ENCODE measurements at places on chromosomes 1 and 21.

GRCh38 chr21:29678626-29679025 lies 261.2 kb downstream of the GRIK1 start:
- DNase-seq = no peak

GRCh38 chr1:205998457-205999241 lies 4.5 kb downstream of the RAB7B start:
- DNase-seq = no peak

DNA sequence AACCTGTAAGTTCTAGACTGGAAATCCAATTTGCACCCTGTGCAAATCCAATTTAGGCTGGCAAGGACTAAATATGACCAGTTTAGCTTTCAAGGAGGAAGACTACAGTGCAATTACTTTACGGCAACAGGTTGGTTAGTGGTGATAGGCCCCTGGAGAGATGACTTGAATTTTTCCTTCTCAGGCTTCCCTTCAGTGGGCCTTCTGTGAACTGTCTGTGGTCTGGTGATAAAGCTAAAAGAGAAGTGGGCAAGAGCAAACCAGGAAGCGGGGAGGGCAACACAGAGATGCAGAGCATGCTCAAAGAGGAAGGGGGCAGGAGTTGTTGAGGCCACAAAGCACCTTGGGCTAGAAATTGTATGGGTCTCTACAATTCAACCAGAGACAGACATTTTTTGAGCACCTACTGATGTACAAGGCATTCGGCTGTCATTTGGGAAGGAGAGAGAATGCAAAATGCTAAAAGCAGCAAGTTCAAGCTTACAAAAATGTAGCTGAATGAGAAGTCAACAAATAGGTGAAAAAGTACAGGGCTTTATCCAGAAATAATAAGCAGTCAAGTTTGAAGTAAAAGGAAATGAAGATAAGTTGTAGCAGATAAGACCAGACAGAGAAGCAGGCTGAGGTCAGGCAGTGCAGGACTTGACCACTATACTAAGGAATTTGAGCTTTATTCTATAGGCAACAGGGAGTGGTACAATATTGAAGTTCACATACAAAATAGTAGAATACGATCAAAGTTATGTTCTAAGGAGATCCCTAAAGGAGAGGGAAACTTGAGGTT lies 23.9 kb downstream of the INPP5B start:
- no peak for DNase-seq

GRCh38 chr1:31410871-31411270 lies 2.1 kb upstream of the SERINC2 start:
- no peak for DNase-seq

- no peak for DNase-seq
Observed at GRCh38 chr1:108851567-108851966, 5.3 kb downstream of the AKNAD1 start.

DNA sequence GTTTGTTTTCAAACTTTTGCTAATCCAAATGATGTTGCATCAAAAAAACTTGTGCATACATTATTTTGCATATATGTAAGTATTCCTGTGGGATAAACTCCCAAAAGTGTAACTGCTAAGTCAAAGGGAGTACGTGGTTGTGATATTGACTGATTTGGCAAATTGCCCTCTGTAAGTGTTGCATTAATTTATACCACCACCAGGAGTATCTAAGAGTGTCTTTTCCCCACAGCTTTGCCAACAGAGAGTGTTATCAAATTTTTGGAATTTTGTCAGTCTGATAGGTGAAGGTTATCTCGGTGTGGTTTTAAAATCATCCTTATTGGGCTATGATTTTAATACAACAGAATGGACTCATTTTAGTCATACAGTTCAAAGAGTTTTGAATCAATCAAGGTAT lies 30.1 kb upstream of the PARP1 start:
- DNase-seq = no peak

DNA sequence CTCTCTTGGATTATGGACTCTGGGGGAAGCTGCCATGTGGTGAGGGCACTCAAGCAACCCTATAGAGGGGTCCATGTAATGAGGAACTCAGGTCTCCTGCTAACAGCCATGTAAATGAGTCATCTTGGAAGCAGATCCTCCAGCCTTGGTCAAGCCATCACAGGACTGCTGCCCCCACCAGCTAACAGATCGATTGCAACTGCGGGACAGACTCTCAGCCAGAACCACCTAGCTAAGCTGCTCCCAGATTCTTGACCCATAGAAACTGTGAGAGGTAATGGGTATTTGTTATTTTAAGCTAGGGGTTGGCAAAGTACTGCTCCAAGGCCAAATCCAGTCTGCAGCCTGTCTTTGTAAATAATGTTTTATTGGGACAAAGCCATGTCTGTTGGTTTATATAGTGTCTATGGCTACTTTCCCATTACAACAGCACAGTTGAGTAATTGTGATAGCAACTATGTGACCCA lies 27.6 kb upstream of the MAP3K7CL start:
- DNase-seq = no peak

GRCh38 chr1:157626099-157626498 lies 28.2 kb upstream of the FCRL4 start:
- no peak for DNase-seq

DNA sequence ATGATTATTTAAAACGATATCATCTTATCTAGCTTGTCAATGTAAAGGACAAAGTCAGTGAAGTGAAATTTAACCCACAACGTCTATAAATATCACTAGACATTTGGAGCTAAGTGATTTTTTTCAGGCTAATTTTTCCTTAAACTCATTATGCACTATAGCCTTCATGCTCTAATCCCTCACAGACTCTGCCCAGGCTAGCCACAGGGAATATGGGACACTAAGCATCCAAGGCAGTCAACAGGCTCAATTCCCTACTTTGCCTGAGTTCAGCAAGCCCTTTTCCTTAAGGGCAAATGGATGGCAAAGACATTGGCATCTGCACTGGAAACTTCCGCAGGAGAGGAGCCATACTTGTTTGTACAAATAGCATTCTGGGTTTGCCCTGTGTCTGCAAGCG lies 577.0 kb downstream of the LMO4 start:
- DNase-seq = no peak

DNA sequence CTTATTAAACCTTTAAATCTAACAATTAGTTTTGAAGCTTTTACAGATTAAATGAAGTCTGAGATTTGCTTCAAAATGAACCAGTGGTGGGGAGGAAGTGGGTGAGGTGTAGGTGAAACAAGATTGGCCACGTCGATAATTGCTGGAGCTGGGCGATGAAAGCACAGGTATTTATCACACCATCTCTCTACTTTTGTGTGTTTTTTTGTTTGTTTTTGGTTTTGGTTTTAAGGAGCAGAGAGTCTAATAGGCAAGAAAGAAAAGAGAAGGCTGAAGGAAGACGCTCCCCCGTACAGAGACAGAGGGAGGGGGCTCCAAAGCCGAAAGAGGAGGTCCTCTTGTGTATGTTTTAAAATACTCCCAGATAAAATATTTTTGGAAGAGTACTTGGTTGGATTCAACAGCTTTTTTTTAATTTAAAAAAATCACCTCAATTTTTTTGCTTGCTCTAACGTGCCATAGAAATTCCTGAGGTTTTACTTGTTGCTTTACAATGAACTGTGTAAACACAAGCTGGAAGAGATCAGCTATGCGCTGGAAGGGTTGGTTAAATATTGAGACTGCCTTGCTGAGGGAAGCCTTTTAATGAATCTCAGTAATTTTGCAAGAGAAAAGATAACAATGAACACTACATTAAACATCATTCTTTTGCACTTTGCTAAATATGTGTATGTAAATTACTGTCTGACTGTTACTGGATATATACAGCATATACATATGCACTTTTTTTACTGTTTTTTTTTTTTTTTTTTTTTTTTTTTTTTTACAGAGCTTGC lies 6.7 kb upstream of the LGALS8 start:
- DNase-seq = no peak

GRCh38 chr1:43235040-43235439 lies 34.7 kb upstream of the TMEM125 start:
- DNase-seq = no peak

GRCh38 chr1:162412002-162412401 lies at the start of gene SH2D1B:
Gene SH2D1B, minus strand, starts transcription at chr1:162412136. Its CDS starts 120 bp downstream, at chr1:162412016.
- DNase-seq = no peak

- DNase-seq = no peak
Observed at GRCh38 chr1:47468709-47469389, 31.0 kb downstream of the FOXD2 start.

DNA sequence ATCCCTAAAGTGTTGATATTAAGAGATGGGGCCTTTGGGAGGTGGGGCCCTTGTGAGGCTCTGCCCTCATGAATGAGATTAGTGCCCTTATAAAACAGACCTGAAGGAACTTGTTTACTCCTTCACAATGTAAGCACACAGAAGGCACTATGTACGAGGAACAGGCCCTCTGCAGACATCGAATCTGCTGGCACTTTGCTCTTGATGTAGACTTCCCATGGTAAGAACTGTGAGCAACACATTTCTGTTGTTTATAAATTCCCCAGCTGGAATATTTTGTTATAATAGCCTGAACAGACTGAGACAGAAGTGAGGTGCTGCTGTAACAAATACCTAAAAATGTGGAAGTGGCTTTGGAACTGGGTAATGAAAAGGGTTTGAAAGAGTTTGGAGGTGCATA lies 193.2 kb downstream of the TGFB2 start:
- no peak for DNase-seq

DNA sequence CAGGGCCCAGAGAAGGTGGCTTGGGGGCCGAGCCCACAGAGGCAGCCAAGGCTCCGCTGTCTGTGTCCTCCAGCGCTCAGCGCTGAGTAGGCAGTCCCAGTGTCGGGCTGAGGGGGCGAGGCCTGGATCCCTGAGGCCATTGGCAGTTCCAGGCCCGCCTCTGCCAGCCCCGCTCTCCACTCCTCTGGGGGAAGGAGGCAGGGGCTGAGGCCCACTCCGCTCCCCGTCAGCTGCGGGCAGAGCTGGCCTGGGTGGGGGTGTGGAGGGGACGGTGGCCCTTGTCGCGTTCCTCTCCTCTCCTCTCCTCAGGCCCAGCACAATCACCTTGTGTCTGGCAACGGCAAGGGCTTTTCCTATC lies 132.8 kb downstream of the CASZ1 start:
- DNase-seq = no peak

GRCh38 chr21:45109831-45110492 lies 35.6 kb downstream of the ADARB1 start:
- DNase-seq = no peak

GRCh38 chr1:154423304-154423987 lies 18.3 kb downstream of the IL6R start:
- DNase-seq = no peak

GRCh38 chr1:2355373-2356261 lies 35.7 kb downstream of the MORN1 start:
- no peak for DNase-seq

- no peak for DNase-seq
Observed at GRCh38 chr1:118395430-118395991, 210.5 kb upstream of the SPAG17 start.

GRCh38 chr1:88701275-88701674 lies 17.2 kb downstream of the PKN2 start:
- DNase-seq = no peak

- no peak for DNase-seq
Observed at GRCh38 chr1:245551536-245551935, 396.8 kb downstream of the KIF26B start.

- DNase-seq = no peak
Observed at GRCh38 chr21:34536311-34536710, 24.3 kb upstream of the KCNE1 start.

- DNase-seq = no peak
Observed at GRCh38 chr21:42423197-42423675, 19.5 kb downstream of the UBASH3A start.

DNA sequence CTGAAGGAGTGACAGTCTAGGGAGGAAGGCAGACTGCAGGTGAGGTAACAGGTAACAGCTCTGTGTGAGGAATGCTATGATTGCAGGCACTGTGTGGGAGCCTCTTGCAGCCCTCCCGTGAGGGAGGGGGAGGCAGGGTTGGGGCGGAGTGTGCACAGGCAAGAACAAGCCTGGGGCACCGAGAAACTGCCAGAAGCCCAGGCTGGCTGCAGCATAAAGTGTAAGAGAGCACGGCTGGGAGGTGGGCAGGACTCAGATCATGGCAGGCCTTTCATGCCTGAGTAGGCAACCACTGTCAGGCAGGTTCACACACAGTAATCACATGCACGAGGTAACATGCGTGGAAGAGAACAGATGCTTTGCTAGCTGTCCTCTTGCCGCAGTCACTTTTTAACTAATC lies 11.3 kb upstream of the RHEX start:
- no peak for DNase-seq

GRCh38 chr1:51215169-51215568 lies 20.9 kb upstream of the RNF11 start:
- no peak for DNase-seq

DNA sequence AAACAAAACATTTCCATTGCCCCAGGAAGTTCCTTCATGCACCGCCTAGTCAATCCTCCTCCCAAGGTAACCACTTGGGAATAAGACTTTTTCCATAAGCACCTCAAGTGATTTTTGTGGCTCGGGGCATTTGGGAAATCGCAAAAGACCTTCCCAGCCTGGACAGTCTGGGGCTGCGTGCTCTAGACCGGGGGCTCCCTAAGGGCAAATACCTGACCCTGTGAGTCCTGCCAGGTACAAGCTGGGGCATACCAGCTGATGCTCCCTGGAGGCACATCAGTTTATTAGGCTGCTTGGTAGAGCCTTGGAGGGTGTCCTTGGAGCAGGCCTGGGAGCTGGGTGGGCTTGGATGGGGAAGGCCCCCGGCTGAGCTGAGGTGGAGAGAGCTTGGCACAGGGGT lies 34.4 kb downstream of the ALPL start:
- DNase-seq = no peak

DNA sequence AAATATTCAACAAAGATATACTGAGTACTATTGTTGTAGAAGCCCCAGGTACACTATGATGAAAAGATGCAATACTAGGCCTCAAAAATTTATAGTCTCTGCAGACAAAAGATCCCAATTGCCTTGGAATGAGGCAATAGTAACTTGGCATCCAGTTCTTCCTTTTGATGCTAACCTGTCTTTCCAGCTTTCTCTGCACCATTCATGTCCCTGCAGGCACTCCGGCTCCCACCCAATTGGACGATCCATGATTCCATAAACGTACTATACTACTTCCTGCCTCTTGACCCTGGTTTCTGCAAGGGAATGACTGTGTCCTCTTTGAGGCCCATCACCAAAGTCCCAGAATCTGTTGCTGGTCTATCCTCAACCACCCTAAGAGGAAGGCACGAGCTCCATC lies 8.0 kb upstream of the TAGLN2 start:
- no peak for DNase-seq

DNA sequence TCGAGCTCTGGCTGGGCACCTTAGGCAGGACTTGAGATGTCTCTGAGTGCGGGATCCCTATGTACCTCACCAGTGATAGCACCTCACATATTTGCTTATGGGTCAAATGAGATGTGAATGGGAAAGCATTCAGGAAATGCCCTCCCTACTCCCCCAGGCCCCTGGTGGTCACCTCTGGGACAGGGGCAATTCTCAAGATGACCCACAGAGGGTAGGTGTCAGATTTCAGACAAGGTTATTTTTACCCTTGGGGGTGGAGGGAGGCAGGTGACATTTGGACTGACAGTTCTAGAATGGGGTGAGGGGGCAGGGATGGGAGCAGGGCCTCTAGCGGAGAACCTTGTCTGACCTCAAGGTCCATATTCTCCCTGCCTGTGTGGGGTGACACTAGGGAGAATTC lies 27.1 kb downstream of the ACOT11 start:
- DNase-seq = no peak

Data from activated CD8-positive, alpha-beta memory T cell treated with anti-CD3 and anti-CD28 coated beads for 48 hours (primary cell).